ENCODE measurements at places on chromosomes 11 and 22.

- no peak for DNase-seq
Observed at GRCh38 chr22:25900880-25901279, 158.9 kb downstream of the MYO18B start.

GRCh38 chr11:61164606-61165424, 3.6 kb upstream of the VPS37C start:
- DNase-seq, result no peak

DNA sequence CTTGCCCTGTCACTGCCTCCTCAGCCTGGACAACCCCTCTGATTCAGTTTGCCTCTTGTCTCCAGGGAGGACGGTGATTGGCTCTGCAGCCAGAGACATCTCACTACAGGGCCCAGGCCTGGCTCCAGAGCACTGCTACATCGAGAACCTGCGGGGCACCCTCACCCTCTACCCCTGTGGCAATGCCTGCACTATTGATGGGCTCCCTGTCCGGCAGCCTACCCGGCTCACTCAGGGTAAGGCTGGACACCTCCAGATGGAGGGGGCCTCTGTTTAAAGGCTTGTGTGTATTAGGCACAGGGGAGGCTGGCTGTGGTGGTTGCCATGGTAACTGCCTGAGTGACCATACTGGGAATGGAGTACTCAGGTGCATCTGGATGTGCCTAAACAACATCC, 8.6 kb downstream of the PHLDB1 start:
- DNase-seq, result no peak

DNA sequence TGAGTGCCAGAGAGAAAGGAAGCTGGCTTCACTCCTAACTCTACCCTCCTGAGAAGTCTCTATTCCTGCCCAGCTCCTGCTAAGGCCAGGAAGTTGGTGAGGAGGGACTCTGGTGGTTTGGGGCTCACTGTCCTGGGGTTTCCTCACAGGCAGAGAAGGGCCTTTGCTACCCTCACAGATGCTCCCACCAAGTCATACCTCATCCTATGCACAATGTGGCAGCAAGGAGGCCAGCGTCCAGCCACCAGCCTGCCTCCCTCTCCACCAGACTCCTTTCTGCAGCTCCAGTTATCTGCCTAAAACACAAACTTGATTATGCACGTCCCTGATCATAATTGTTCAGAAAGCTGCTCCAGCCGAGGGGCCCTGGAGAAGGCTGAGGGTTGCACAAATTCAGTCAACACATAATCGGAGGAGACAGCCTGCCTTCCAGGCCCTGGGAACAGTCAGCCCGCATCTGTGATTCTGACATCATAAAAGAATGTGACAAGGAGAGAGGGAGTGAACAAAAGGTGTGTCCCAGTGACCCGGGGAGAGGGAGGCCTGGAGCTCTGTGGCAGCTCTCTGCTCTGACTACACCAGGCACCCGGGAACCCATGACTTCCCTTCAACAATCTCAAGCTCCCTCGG, 28.8 kb downstream of the DKK3 start:
- DNase-seq, result peak; percentile 77

- DNase-seq, result no peak
Observed at GRCh38 chr22:37270928-37271650, 11.2 kb upstream of the CYTH4 start.

DNA sequence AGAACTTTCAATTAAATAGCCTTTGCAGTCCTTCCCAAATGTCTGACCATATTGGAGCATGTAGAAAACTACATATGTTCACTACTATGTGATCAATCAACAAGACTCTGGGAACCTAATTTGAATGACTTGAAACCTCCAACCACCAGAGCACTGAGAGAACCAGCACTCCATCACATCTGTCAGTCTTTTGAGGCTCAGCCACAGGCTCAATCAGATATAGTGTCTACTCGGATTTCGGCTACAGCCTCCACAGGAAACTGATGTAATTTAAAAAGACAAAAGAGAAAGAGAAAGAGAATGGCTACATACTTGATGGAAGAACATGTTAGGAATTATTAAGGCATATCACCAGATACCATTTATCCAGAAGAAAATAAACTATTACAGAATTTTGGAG, 859.0 kb downstream of the FAM181B start:
- DNase-seq, result no peak

DNA sequence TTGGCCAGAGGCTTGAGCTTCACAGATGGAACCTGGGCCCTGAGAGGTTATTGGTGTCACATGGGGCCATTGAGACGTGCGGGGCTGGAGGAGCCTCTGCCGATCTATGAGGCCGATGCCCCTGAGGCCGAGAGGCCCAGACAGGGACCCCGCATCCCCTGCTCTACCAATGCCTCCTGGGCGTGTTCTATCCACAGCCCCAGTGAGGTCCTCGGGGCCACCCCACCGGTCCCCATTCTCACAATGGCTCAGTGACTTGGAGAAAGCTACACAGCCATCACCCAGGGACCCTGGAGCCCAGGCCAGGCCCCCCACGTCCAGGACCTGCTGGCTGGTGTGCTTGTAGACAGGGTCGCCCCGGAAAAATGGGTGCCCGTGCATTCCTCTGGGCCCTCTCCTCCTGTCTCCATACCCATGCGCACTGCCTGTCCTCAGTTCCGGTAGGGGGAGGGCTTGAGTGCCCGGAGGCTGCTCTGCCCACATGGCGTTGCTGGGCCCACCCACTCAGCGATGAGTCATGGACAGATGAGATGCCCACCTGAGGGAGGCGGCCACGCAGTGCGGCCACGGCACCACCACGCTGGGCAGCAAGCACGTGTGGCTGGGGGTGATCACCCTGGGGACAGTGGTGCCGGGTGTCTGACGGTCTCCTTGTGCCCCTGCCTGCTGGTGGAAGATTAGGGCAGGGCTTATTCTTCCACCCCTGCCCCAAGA, 1224.7 kb downstream of the BRD1 start:
- no peak for DNase-seq

DNA sequence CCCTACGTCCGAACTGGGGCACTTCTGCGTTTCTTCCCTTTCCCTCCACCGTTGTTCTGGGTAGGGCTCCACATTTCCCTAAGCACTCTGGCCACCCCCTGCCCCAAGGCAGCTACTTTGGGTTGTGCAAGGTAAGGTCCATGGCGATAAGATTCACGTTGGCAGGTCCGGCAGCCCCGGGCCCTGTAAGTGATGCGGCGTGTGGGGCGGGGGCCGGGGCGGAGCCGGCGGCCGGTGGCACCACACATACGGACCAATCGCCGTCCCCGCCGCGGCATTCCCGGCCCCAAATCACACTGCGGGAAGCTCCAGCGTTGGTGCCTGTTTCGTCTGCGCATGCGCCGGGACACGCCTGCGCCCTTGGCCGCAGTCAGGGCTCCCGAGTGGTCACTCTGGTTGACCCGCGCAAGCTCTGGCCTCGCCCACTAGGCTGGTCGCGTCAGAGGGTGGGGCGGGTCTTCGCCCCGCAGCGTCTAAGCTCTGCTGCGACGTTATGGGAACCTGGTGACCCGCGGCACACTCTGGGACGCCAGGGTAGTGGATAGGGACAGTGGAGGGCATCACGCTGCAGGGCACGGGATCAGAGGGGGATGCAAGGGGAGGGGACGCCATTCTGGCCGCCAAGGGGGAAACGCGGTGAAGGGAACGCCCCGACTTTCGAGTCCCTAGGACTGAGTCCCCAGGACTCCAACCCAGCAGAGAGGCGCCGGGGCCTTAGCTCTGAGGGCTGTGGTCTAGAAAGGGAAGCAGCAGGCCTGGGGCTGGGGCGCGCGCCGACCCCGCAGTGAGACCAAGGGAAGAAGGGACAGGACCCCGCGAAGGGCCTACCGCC, 1.6 kb downstream of the FADS1 start:
- DNase-seq, result peak; percentile 91

- DNase-seq, result no peak
Observed at GRCh38 chr11:15730995-15731385, 616.3 kb downstream of the INSC start.

DNA sequence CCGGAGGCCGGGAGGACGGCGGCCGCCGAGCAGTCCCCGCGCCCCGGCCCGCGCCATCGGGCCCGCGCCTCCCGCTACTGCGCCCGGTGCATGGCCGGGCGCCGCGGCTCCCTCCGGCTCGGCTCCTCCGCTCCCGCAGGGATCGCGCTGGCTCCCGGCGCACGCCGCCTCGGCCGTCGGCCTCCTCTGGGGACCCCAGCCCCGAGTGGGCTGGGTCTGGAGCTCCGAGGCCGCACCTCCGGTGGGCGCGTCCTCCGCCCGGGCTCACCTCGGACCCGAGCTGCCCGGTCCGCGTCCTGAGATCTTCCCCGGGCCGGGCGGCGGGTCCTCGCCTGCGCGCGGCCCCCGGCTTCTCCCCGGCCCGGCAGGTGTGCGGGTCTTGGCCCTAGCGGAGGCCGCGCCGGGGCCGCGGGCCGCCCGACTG, 251 bp downstream of the SHISA8 start:
- no peak for DNase-seq

- DNase-seq, result no peak
Observed at GRCh38 chr11:68372114-68372513, 59.7 kb downstream of the LRP5 start.

GRCh38 chr11:104798789-104799188, 99.5 kb downstream of the CASP12 start:
- no peak for DNase-seq

- no peak for DNase-seq
Observed at GRCh38 chr22:21590809-21591641, 23.5 kb downstream of the UBE2L3 start.

GRCh38 chr11:94639901-94640721, 72.9 kb downstream of the PIWIL4 start:
- DNase-seq, result no peak

DNA sequence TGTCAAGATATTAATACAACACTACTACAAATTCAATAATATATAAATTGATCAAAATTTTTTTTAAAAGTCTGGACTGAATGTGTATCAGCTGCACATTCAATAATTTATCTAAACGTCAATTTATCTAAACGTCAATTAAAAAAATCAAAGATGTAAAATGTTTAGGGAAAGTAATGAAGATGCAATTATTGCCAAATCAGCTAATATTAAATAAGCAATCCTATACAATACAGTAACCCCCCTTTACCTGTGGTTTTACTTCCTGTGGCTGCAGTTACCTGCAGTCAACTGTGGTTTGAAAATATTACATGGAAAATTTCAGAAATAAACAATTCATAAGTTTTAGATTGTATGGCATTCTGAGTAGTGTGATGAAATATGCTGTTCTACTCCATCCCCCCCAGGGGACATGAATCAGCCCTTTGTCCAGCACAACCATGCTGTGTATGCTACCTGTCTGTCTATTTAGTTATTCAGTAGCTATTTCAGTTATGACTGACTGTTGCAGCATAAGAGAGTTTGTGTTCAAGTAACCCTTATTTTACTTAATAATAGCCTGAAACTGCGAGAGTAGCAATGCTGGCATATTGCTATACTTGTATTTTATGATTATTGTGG, 72.2 kb downstream of the CWF19L2 start:
- peak; percentile 42 for DNase-seq

- DNase-seq, result no peak
Observed at GRCh38 chr11:69992943-69993694, 85.0 kb upstream of the ANO1 start.

- DNase-seq, result no peak
Observed at GRCh38 chr11:95732930-95733602, 56.5 kb downstream of the FAM76B start.

DNA sequence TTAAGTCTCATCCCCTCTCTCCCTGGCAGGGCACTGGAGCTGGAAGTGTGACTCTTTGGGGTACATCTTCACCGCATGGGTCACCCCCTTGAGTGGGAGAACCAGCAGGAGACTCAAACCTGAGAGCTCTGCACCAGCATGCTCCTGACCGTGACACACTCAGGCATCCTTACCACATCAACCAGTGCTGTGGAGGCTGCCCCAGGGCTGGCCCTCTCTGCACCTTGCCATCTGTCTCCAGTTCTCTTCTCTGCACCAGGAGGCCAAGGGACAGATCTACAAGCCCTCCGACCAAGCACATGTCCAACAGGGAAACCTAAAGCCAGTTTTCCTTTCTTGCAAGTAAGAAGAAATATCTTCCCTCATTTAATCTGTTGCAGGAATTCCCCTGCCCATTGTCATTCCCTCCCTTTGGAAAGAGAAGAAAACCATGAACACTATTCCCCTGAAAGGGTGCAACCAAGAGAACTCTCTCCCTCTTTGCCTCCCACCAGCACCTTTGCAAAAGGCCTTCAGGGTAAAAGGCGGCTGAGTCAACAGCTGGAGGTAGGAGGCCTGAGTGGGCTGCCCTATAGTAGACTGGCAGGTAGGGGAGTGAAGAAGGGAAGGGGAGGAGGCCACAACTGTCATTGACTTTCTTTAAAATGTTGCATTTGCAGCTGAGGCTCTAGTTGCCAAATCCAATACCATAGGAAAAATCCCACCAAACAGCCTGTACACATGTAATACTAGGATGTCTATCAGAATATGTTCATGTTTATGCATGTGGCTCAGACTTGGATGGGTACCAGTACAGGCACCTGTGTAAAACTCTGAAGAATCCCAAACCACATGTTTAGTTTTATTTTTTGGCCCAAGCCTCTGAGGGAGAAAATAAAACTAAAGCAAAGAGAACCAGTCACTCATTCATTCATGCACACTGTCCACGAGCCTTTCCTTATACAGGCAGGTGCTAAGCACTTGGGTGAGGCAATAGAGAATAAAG, 117.0 kb downstream of the WT1 start:
- no peak for DNase-seq

DNA sequence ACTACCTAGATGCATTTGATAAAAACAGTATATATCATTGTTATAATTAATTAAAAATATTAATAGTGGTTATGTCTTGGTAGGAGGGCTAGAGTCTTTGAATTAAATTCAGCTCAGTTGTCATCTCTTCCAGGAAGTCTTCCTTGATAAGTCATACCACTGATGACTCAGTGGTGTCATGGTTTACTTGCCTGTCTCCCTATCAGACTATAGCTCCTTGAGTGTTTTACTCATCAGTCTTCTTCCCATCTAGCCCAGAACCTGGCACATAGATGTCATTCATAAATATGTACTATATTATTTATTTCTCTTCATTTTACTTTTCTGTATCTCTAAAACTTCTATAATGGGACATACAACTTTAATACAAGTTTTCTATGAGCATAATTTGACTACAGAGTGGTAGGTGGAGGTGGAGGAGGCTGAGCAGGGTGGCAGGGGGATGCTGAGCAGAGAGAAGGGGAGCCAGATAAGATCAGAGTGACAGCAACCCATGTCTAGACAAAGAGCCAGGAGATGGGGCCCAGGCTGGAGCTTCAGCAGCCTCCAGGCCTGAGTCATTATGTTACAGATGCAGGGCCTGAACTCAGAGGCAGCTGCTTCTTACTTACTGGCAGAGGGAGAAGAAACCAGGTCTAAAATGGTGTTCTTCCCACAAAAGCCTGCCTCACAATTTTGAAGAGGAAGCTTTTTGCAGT, 82.3 kb upstream of the PHOX2A start:
- no peak for DNase-seq

- DNase-seq, result no peak
Observed at GRCh38 chr11:11983427-11983826, 25.0 kb downstream of the DKK3 start.

All from skeletal muscle cell (primary cell).